ENCODE measurements at places on chromosomes 16 and 17.

- peak; percentile 25 for DNase-seq
Observed at GRCh38 chr17:71118039-71118438, 948.7 kb downstream of the KCNJ2 start.

- no peak for DNase-seq
Observed at GRCh38 chr16:2689968-2690801, 7.9 kb downstream of the KCTD5 start.

DNA sequence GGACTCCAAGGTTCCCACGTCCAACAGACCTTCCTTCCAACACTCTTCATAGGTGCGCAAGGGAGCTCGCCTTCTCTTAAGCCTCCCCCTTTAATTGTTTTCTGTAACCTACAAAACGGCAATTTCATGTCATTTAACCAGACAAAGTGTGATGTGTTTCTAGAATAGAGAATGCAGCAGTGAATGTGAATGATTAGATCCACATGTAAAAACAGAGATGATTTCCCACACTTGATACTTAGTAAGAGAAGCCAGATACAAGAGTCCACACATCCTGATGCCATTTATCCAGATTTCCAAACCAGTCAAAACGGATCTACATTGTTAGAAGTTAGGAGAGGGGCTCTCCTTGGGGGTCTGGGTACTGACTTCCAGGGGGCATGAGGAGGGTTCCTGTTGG, 89.3 kb downstream of the IRF8 start:
- DNase-seq = no peak

DNA sequence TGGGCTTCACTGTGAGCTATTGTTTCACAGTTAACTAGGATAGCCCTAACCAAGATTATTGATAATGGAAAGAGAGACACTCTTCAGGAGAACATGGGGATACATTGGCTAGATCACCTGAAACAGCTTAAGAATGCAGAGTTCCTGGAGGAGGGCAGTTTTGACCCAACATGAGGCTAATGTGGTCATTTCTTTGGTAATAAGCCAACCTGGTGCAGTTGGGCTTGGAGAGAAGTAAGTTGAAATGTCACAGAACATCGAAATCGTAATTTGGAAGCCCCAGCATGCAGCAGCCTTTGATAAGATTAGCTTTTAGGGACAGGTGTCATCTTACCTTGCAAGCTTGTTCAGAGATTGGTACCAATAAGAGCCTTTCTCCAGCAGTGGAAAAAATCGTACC, 556.6 kb upstream of the GOT2 start:
- no peak for DNase-seq

- DNase-seq = peak; percentile 27
Observed at GRCh38 chr16:56281249-56281805, 90.0 kb downstream of the GNAO1 start.

DNA sequence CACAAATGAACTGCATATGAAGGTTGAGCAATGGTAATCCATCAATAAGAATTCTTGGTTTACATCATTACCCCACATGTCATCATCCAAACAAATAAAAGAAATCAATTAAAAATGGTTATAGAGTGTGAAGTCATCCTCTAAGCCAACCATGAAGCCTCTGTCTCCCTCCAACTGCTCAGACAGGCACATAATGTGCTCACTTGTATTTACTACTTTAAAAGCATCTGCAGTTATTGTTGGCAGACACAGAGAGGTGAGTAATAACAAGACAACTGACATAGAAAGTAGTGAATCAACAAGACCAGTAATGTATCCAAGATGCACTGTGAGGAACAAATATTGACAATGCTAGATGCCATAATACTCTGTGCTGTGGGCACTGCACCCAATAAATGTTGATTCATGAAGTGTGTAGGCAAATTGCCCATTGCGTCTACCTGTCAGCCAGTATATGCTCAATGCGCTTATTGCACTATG, 20.0 kb downstream of the ADAMTS18 start:
- DNase-seq = no peak

DNA sequence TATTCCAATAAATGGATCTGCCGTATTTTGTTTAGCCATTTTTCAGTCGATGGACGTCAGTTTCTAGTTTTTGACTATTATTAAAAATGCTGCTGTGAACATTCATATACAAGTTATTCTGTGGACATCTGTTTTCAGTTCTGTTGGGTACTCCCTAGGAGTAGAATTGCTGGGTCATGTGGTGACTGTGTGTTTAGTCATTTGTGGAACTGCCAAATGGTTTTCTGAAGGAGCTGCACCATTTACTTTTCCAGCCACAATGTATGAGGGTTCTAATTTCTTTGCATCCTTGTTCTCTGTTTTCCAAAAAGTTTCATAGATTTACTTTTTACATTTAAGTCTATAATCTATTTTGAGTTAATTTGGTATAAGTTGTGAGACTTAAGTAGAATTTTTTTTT, 29.5 kb downstream of the CYLD start:
- no peak for DNase-seq

GRCh38 chr17:58624751-58625150, 67.1 kb downstream of the TEX14 start:
- no peak for DNase-seq

DNA sequence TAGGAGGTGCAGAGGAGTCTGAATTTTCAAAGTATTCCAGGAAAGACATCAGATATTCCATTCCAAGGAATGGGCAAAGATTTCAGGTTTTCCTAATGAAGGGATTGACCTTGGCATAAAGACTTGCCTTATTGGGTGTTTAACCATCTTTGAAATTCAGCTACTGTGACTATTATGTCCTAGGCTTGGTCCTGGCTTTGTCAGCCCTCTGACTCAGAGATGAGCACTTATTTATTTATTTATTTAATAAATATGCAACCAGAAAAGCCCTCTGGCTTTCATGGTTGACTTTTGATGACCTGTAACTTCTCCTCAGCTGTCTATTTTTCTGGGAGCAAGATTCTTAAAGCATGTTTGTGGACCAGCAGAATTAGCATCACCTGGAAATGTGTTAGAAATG, 455.1 kb downstream of the KIF2B start:
- no peak for DNase-seq

DNA sequence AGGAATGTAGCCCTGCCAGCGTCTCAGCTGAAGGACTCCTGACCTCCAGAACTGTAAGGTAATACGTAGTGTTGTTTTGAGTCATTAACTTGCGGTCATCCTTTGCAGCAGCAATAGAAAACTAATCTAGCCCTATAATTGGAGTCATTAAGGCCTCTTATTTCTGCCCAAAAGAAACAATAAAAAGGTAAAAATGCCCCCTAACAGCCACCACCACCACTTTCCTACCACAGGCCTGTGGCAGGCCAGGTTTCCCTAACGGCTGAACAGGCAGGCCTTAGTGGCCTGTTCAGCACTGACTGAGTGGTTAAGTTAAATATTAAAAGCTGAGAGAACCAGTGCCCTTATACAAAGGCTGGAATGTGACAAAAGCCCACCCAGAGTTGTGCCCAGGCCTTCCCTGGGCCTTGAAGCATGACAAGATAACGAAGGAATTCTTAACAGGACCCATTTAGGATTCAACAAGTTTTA, 286.5 kb upstream of the ERCC4 start:
- DNase-seq = no peak

- DNase-seq = no peak
Observed at GRCh38 chr16:54862529-54862928, 68.1 kb upstream of the IRX5 start.

DNA sequence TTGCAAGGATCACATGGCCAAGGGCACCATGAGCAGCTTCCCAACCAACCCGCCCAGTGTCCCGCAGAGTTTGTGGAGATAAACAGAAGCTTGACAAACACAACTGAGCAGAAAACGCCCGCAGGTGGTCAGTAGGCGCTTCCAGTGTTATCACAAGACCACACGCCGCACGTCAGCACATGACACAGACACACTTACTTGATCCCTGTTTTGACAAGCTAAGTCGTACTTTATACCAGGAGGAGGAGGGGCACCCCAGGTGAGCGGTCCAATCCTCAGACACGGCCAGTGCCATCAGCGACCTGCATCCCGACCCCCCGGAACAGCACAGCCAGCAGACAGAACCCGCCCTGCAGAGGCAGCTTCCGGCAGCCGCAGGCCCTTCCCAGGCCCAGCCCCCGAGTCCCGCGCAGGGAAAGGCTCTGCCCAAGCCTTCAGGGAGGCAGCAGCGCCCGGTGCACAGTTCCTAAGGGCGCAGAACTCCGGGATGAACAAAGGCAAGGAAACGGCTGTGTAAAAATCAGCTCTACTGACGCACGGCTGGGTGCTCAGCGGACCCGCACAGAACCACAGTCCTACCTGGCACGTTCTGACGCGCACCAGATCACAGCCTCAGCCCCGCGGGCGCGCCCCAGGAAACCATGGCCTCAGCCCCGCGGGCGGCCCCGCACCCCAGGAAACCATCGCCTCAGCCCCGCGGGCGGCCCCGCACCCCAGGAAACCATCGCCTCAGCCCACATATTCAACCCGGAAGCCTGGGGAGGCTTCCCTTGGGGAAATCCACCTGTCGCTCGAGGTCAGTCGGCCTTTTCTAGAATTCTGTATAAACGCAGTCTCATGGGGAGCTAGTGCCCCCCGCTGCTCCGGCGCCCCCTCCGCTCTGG, 27.8 kb downstream of the AXIN1 start:
- DNase-seq = no peak

GRCh38 chr17:56592487-56593085, 913 bp upstream of the NOG start:
- DNase-seq = peak; percentile 50

- no peak for DNase-seq
Observed at GRCh38 chr16:46719528-46719927, 28.6 kb downstream of the MYLK3 start.

- DNase-seq = no peak
Observed at GRCh38 chr17:17873450-17873991, 36.7 kb upstream of the SREBF1 start.

DNA sequence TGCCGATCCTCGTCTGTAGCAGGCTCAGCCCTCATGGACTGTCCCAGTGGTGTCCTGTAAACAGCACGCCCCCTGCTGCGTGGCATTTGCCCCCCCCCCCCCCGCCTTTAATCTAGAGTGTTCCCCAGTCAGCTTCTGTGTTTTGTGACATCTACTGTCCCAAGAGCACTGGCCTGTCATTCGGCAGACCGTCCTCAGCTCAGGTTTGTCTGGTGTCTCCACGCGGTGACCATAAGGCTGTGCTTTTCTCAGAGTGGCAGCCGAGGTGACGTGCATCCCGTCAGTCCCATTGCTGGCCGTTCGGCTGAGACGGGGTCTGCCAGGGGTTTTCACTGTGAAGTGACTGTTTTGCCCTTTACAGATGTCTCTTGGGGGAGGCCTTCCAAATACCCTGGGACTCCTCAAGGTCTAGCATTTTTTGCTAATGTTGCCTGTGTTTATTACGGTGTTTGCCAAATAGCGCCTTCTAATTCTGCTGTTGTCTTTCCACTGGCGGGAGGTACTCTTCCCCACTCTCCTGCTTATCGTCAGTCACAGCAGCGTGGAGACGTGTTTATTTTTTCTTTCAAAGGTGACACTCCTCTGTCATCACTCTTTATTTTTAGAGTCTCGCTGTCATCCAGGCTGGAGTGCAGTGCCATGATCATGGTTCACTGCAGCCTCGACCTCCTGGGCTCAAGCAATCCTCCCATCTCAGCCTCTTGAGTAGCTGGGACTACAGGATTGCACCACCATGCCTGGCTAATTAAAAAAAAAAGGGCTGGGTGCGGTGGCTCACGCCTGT, 5.7 kb upstream of the MRPL12 start:
- DNase-seq = no peak

DNA sequence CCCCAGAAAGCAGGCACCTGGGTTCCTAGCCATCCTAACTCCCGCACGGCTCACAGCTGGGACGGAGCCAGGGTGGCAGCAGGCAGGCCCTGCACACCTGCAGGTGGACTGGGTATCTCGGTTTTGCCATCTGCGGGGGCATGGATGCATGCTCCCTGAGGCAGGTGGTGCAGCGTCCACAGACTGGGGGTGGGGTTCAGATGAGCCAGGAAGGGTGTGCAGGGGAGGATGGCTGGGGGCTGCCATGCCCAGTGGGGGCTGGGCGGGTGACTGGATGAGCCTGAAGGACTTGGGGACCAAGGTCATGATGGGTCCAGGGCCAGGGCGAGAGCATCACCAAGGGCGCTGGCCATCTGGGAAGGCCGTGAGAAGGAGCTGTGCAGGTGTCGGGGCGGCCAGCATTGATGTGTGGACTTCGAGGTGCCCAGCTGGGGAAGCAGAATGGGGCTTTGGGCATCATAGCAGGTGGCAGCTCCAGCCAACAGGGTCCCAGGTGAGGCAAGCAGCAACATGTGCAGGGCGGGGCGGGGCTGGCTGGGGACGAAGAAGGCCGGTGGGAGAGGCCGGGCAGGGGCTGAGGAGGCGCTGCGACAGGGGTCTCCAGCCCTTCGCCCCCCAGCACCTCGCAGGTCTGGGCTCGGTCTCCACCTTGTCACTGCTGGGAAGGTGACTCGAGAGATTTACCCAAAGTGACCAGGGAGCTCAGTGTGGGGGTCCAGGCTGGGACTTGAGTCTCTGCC, 41.0 kb upstream of the ZNF469 start:
- DNase-seq = peak; percentile 60

DNA sequence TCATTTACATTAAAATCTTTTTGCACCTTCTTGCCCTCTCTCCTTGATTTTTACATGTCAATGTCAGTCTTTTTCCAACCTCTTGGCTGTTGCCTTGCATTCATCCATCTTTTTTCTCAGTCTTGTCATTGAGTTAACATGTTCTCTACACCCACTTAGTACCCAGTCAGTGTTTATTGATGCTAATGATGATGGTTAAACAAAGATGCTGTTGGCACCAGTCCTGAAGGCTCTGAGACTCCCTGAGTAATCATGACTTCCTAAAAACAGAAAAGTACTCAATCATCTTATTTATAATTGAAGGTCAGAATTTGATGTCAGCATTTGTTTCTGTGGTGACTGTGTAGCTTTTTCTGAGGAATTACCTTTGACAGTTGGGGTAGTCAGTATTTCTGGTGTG, 104.5 kb downstream of the NLK start:
- DNase-seq = no peak

DNA sequence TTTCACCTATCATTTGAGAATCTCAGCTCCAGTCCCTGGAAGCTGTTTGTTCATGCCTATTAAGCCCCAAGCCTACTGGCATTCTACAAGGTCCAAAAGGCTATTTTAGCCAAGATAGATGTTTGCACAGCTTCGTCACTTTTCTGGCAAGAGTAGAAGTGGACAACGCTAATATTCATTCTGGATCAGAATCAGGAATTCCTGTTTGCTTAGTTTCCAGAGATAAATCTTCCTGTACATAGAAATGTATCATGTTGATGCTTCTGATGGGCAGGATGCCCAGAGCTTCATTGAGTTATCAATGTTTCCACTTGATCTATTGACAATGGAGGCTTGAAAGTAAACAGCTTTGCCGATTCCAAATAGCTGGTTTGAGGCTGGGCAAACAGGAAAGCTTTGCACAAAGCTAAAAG, 260.7 kb upstream of the CA10 start:
- no peak for DNase-seq

DNA sequence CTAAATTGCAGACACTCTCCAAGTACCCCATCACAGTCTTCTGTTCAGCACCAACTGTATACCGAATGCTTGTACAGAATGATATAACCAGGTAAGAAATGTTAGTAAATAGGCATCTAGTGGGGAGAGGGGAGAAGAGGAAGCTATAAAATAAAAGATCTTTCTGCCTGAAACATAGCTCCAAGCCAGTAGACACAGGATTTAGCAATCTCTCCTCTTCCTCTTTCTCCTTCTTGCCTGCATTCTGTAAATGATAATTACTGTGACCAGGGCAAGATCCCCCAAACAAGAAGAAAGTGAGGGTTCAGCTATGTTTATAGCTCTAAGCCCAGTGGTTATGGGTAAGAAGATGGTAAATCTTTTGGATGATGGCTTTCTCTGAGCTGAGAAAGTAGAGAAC, 17.9 kb downstream of the ACSM3 start:
- no peak for DNase-seq

Measured in NCI-H2171 (cell line).